ENCODE measurements at places on chromosomes 5 and 9. TPM values are rescaled to one million over a fixed set of nuclear protein-coding genes. Genes with fewer than 3 reads are reported as not detected.

- no peak for DNase-seq
Observed at GRCh38 chr5:165360366-165360765, 1854.9 kb downstream of the MAT2B start.

ZNF300 gene
- 3.0 TPM for total RNA-seq

CDX1 gene
- total RNA-seq: 249 TPM

DNA sequence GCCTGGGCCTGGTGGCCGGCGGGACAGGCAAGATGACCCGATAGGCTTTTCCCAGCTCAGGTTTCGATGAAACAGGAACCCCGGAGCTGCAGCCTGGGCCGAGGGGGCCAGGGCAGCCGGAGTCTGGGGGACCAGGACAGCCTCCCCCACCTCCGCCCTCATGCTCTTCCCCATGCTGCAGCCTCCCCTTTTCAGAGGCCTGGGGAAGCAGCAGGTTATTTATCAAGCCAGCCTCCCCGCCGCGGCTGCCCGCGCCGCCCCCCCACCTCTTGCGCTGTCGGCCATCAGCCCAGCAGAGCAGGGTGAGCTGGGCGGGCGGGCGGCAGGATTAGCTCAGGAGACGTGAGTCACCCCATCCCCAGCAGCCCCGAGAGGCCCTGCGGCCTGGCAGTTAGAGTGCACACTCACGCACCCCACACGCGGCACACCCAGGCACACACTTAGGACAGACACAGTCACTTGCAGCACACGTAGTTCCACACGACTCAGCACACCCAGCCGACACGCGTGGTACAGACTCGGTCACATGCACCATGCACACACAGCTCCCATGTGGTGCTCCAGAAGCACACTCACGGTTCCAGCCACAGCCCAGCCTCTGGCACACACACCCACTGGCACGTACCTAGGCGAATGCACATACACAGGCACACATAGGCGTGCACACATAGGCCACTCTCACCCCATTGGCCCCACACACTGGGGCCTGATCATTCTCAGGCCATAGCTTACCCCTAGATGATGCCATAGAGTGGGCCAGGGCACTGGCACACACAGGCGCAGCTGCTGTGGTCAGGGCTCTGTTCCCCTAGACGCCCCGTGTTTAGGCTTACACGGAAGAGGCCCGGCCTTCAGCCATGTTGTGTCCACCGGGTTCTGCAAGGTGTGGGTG lies 13.0 kb downstream of the CXXC5 start:
- DNase-seq: peak; percentile 76

CCNI2 gene
- 3.0 TPM for total RNA-seq

DNA sequence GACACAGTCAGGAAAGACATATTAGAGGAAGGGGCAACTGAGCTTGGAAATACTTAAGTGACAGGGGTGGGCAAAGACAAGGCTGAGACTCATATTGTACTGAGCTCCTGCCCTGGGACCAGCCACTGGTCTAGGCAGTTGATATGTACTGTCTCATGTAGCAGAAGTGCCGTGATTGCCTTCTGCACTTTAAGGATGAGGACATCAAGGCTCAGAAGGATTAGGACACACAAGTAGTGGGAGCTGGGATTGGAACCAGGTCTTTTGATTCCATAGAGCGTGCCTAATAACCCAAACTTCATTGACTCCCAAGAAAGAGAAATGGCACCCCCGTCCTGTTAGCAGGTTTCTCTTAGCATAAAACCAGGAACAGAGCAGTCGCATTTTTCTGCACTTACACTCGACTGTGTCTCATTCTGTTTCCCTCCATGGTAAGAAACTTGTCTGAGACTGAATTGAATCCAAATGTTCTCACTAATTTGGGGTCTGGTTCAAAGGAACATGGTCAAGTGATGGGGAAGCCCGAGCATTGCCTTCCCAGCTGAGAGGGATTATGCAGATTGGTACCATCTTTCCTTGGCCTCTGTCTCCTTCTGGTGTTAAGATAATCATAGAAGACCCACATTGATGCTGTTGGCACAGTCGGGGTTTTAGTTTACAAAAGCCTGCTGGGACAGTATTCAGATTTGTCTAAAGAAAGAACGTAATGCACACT lies 70.4 kb downstream of the ANGPTL2 start:
- no peak for DNase-seq

- no peak for DNase-seq
Observed at GRCh38 chr5:62341783-62342475, 35.9 kb downstream of the KIF2A start.

- DNase-seq: no peak
Observed at GRCh38 chr5:180433032-180433422, 61.2 kb upstream of the CNOT6 start.

SHOC1 gene
- not detected for total RNA-seq

DNA sequence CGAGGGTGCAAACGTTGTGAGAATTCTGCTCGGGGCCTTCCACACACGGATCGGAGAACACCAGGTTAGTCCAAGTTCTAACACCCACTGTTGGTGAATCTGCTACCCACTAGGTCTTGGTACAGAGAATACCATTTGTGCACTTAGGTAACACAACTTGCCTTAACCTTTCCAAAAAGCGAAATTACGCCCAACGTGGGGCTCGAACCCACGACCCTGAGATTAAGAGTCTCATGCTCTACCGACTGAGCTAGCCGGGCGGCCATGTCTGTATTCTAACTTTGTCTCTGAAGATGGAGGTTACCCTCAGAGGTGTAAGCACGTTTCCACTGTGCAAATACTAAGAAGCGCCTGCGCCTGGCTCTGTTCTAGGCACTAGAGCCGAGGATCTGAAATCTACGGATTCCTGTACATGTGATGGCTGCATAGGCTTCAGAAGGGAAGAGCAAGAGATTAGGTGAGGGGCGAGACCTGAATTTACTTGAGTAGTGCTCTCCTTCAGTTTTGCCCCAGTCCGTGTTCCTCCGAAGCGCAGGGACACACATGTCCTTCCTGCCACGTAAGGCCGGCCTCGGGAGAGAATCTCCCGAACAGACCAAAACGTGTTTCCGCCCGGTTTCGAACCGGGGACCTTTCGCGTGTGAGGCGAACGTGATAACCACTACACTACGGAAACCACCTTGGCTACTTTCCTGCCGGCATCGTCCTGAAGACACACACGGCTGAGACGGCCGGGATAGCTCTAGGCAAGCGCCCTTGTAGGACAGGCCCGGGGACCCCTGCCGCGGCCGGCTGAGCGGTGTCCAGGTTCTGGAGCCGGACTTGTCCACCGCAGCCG lies 1.1 kb upstream of the TRIM41 start:
- DNase-seq: peak; percentile 97

ANKRD31 gene
- total RNA-seq: not detected

RNF208 gene
- 26.5 TPM for total RNA-seq

GRCh38 chr9:10259668-10260067 lies 353.1 kb downstream of the PTPRD start:
- DNase-seq: no peak

DNA sequence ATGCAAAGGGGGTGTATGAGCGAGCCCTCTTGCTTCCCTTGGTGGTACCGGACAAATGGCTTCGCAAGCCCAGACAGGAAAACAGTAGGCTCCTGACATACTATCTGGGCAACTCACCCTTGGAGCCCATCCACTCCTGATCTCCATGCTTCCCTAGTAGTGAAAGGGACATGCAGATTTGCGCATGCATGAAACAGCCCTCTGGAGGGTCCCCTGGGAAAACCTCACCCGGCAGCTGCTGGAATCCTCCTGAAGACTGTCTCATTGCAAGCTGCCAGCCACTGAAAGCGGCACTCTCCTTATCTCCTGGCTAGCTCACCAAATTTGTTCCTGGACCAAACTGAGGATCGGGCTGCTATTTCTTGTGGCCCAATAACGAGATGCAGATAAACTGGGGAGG lies 10.2 kb downstream of the ZNF169 start:
- no peak for DNase-seq

Data from transverse colon (tissue), 4 donors.